ENCODE measurements at places on chromosomes 7 and 10.

DNA sequence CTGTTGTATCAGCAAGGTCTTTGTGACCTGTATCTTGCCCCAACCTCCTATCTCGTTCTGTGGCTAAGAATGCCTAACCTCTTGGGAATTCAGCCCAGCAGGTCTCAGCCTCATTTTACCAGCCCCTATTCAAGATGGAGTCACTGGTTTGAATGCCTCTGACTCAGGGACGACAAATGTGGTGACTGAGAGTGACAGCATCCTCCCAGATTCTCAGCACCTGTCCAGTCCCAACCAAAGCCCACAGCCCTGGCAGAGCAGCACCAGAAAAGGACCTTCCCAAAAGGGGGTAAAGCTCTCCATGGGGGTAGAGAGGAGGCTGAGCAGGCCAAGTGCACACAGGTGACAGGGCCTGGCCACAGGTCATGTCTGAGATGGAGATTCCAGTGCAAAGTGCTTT is 35.4 kb upstream of the GPAM start:
- DNase-seq = no peak

GRCh38 chr7:138773817-138774216 is 24.0 kb upstream of the TMEM213 start:
- DNase-seq = no peak

DNA sequence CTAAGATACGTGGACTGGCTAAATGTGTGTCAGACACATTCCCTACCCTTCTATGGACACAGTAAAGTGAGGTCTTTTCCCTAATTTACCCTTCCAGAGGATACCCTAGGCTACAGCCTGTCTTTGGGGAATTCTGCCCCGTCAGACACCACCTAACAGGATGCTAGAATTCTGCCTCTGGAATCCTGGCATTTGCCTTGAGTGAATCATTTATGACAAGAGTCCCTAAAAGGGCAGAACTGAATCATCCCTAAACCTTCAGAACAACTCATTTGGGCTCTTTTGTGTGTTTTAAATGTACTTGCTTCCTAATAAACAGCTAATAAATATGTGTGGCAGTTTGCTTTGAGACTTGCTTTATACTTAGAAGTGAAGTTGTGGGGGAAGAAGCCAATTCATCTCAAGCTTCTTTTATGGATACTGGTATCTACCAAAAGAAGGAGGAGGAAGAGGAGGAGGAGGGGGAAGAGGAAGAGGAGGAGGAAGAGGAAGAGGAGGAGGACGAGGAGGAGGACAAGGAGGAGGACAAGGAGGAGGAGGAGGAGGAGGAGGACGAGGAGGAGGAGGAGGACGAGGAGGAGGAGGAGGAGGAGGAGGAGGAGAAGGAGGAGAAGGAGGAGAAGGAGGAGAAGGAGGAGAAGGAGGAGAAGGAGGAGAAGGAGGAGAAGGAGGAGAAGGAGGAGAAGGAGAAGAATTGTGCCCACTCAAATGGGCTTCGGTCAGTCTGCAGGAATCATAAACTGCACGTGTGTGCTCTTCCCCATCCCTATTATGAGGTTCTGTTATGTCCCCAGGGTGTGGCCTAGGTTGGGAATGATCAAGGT is 27.1 kb downstream of the PARP12 start:
- no peak for DNase-seq

- no peak for DNase-seq
These were observed 77.6 kb downstream of the RNF216 start for GRCh38 chr7:5703572-5704533.

DNA sequence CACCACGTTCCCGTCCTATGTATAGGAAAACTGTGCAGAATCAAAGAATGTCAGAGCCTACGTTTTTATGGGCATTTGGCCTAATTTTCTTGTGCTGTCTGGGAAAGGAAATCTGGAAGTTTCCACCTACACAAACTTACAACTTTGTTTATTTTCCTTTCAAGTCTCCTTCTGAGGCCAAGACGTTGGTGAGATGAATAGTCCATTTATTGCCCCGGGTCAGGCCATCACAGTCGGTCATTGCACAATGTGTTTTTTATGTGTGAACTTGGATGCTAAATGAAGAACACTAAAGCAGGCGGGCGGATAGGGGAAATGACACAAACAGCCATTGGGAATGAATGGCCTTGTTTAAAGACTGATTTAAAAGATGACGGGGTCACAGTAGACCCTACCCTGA is 38.6 kb downstream of the TRIL start:
- no peak for DNase-seq

DNA sequence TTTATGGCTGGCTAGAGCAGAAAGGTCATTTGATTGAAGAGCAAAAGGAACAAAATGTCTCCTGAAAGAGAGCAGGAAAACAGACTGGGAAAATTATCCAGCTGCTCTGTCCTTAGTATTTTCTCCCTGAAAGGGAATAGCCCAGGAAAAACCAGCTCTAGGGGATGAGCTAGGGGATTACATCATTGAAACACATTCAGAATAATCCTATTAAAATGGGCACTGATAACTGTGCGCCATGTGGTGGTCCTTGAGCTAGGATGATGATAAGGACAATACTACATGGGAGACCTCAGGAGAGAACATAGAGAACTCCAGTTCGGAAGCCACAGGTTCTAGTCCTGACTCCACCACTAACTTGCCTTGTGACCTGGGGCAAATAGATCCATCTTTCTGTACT is 873.8 kb downstream of the TYW1 start:
- DNase-seq = no peak

GRCh38 chr10:27355918-27356573 is 115.4 kb upstream of the ACBD5 start:
- DNase-seq = no peak

All from activated naive CD8-positive, alpha-beta T cell treated with anti-CD3 and anti-CD28 coated beads, Interleukin-2, amount 10 ng/mL, durations not matched to agents 7 days and 5 days (primary cell).